A549 treated with AZD2906 at 1 μM for 4 hours (cell line): ENCODE measurements at places on chromosomes 4 and X. TPM values are rescaled to one million over a fixed set of nuclear protein-coding genes. Genes with fewer than 3 reads are reported as not detected.

AREG gene
- total RNA-seq, result 21.5 to 26.2 TPM (median 22.4 TPM) in 5 replicates

COL4A6 gene
- 14.2 to 16.1 TPM (median 15.0 TPM) in 5 replicates for total RNA-seq

STK32B gene
- 14.7 to 17.4 TPM (median 16.0 TPM) in 5 replicates for total RNA-seq

FOXR2 gene
- not detected in 5 replicates for total RNA-seq

BEX5 gene
- not detected in 5 replicates for total RNA-seq

HS3ST1 gene
- total RNA-seq, result 0.30 to 0.98 TPM (median 0.46 TPM) in 5 replicates

WFS1 gene
- total RNA-seq, result 11.1 to 12.8 TPM (median 12.2 TPM) in 5 replicates

EDA gene
- total RNA-seq, result 0.53 to 0.83 TPM (median 0.63 TPM) in 5 replicates

PABPC5 gene
- total RNA-seq, result 0.06 TPM in 1 of 5 replicates, not detected in the others

ZNF280C gene
- total RNA-seq, result 2.3 to 3.7 TPM (median 2.4 TPM) in 5 replicates

SULT1E1 gene
- not detected in 5 replicates for total RNA-seq

ANK2 gene
- total RNA-seq, result 0.57 to 0.74 TPM (median 0.68 TPM) in 5 replicates

ACE2 gene
- total RNA-seq, result not detected in 5 replicates

OPRPN gene
- not detected in 5 replicates for total RNA-seq

TSPAN7 gene
- 2.0 to 3.0 TPM (median 2.7 TPM) in 5 replicates for total RNA-seq

GPC3 gene
- 0.06 to 0.14 TPM in 2 of 5 replicates, not detected in the others for total RNA-seq

ITGB1BP2 gene
- 0.29 to 0.78 TPM (median 0.64 TPM) in 5 replicates for total RNA-seq

ARMCX2 gene
- 0.06 to 0.08 TPM (median 0.08 TPM) in 3 of 5 replicates, not detected in the others for total RNA-seq

GBA3 gene
- total RNA-seq, result not detected in 5 replicates

PDGFRA gene
- total RNA-seq, result 0.29 to 0.84 TPM (median 0.45 TPM) in 5 replicates

ALPK1 gene
- total RNA-seq, result 1.9 to 2.1 TPM (median 2.0 TPM) in 5 replicates

BEND4 gene
- total RNA-seq, result 0.01 to 0.05 TPM (median 0.03 TPM) in 4 of 5 replicates, not detected in the other

CYSLTR1 gene
- total RNA-seq, result not detected in 5 replicates

MAGEC2 gene
- total RNA-seq, result not detected in 5 replicates

TIGD4 gene
- total RNA-seq, result 0.07 to 0.31 TPM (median 0.15 TPM) in 5 replicates

TSPAN6 gene
- 35.0 to 45.4 TPM (median 36.2 TPM) in 5 replicates for total RNA-seq

SYNPO2 gene
- total RNA-seq, result 0.56 to 0.98 TPM (median 0.94 TPM) in 5 replicates

ITIH6 gene
- 0.02 TPM in 1 of 5 replicates, not detected in the others for total RNA-seq

GUCY1B1 gene
- total RNA-seq, result 0.17 to 0.30 TPM (median 0.20 TPM) in 5 replicates

MAGED4 gene
- total RNA-seq, result 4.9 to 10.0 TPM (median 8.0 TPM) in 5 replicates

LONRF3 gene
- 2.6 to 3.3 TPM (median 3.1 TPM) in 5 replicates for total RNA-seq

MAPK10 gene
- 0.41 to 0.54 TPM (median 0.45 TPM) in 5 replicates for total RNA-seq

DSPP gene
- not detected in 5 replicates for total RNA-seq

GAGE12H gene
- not detected in 5 replicates for total RNA-seq

MYOZ2 gene
- not detected in 5 replicates for total RNA-seq

NEUROG2 gene
- 0.03 TPM in 1 of 5 replicates, not detected in the others for total RNA-seq
